ENCODE measurements at places on chromosomes 5 and 9. TPM values are rescaled to one million over a fixed set of nuclear protein-coding genes. Genes with fewer than 3 reads are reported as not detected.

Gene GABRA6
- total RNA-seq: not detected

Gene OR2K2
- total RNA-seq: not detected

Gene LAMC3
- not detected for total RNA-seq

Gene LHX2
- total RNA-seq: not detected

Gene OR13C9
- total RNA-seq: not detected

Gene PMPCA
- total RNA-seq: 55.8 TPM

Gene WNK2
- total RNA-seq: not detected

Gene SPATA31A3
- total RNA-seq: not detected

Gene C5orf52
- not detected for total RNA-seq

Gene SMIM33
- not detected for total RNA-seq

Gene ADAMTS16
- not detected for total RNA-seq

Gene PNPLA7
- total RNA-seq: 3.3 TPM

Gene DMGDH
- not detected for total RNA-seq

Gene NDST1
- 8.4 TPM for total RNA-seq

Gene TAF11L5
- not detected for total RNA-seq

Gene CYLC2
- not detected for total RNA-seq

Gene NTRK2
- not detected for total RNA-seq

Gene HMCN2
- total RNA-seq: not detected

Gene OR13J1
- not detected for total RNA-seq

Gene GABRB2
- total RNA-seq: not detected

Gene ARRDC3
- 20.1 TPM for total RNA-seq

Gene GALNT12
- total RNA-seq: 14.9 TPM

Gene NR2F1
- total RNA-seq: not detected

Gene ASPN
- not detected for total RNA-seq

Gene GPR21
- 16.8 TPM for total RNA-seq

Gene GARIN3
- not detected for total RNA-seq

Gene AJM1
- 5.0 TPM for total RNA-seq

Gene CDH9
- total RNA-seq: not detected

Gene ARID3C
- 0.48 TPM for total RNA-seq

Gene IL5
- not detected for total RNA-seq

Gene DBN1
- total RNA-seq: 72.7 TPM

Gene JAKMIP2
- 58.7 TPM for total RNA-seq

Gene TNFSF8
- total RNA-seq: 17.9 TPM

Gene ITK
- 1.3 TPM for total RNA-seq

Gene IL13
- not detected for total RNA-seq

Gene TOMM5
- total RNA-seq: 262 TPM

Gene AKNA
- total RNA-seq: 122 TPM

Gene CMYA5
- 0.45 TPM for total RNA-seq

Gene CEMIP2
- 0.07 TPM for total RNA-seq

Gene OLFML2A
- not detected for total RNA-seq

Gene SPAG8
- 0.07 TPM for total RNA-seq

Gene BTNL9
- total RNA-seq: not detected

Data from Karpas-422 (cell line).